ENCODE measurements at places on chromosomes 5 and 9.
A peak's percentile ranks its signal among the peaks of the same experiment; 100 is the strongest.

- DNase-seq, result no peak
Measured at GRCh38 chr5:115433918-115434317, 110.7 kb downstream of the FEM1C start.

- no peak for DNase-seq
Measured at GRCh38 chr5:43572357-43572756, 15.5 kb upstream of the PAIP1 start.

DNA sequence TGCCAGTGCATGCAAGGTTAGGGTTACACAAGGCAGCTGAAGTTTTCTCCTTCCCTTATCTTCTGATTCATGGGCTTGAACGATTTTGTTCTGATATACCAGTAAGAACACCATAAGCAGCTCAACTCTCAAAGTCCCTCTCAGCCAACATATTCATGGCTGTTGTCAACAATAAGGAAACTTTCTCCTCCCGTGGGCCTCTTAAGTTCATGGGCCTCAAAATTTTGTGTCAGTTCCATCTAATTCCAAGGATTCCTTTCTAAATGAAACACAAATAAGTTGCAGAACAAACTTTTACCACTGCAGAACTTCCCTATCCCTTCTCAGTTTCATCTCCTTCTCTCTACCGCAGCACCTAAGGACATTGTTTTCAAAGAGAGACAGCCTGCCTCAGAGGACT, 23.6 kb upstream of the CAST start:
- no peak for DNase-seq

DNA sequence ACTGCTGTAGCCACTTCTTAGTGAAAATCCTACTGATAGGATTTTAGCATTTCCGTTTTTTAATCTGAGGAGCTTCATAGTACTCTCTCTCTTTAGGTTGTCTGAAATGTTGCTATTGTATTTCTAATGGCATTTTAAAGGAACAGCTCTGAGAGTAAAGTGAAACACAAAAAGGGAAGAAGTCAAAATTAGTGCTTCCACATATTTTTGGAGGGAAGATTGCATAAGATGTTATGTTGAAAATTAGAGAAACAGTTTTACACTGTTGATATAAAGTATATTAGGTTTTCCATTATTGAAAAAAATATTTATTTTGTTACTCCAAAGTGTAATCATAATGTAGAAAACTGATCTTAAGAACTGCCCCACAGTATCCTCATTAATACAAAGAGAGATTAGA, 525.1 kb downstream of the TAF11L14 start:
- DNase-seq, result no peak

DNA sequence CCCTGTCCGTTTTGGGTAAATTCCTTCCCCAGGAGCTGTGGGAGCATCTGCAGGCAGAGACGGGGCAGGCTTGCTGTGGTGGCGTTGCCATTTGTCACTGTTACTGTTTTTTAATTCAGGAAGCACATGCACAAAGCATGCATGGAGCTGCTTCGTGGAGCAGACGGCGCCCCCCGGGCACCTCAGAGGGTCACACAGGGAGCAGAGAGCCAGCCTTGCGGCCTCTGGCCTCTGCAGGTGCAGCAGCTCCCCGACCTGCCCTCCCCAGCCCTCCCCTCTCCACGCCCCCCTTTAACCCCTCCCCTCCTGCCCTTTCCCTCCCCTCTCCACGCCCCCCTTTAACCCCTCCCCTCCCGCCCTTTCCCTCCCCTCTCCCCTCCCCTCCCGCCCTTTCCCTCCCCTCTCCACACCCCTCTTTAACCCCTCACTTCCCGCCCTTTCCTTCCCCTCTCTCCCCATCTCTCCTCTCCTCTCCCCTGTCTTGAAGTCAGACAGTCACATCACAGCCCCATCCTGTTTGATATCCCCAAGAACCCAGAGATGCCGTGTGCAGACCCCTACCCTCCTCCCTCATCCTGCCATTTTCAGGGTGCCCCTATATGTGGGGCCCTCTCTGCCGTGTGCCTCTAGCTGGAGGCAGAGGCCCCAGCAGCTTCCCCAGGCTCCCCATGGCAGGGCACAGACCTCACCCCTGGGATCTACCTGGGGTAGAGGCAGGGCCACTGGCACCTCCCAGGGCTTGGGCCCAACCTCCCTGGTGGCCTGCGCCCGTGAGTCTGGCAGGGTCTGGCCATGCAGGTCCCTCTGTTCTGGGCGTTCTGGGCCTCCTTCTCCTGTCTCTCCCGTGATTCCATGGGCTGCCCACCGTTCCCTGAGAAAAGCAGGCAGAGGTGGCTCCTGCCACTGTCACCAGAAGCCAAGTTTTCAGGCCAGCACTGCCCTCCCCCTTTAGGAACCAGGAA, 29.6 kb upstream of the UBAC1 start:
- DNase-seq, result peak; percentile 41

GRCh38 chr5:6446626-6447309, 1.9 kb upstream of the UBE2QL1 start:
- no peak for DNase-seq

GRCh38 chr5:158747816-158748432, 351.8 kb downstream of the EBF1 start:
- DNase-seq, result no peak

DNA sequence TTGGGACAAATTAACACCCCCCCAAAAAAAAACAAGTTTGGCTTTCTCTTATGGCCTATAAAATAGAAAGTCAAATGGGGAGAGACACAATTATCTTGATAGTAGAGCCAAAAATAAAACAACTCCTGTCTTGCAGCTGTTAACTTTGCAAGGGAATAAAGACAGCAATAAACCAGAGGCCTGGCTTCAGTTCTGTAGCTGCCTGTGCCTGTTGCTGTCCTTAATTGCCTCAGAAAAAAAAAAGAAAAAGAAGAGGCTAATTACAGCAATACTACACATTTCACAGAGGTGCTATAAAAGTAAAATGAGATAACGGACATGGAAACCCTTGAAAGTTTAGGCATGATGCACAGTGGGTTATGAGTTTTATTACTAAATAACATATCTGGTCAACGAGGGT, 170.7 kb upstream of the IRX1 start:
- DNase-seq, result no peak

DNA sequence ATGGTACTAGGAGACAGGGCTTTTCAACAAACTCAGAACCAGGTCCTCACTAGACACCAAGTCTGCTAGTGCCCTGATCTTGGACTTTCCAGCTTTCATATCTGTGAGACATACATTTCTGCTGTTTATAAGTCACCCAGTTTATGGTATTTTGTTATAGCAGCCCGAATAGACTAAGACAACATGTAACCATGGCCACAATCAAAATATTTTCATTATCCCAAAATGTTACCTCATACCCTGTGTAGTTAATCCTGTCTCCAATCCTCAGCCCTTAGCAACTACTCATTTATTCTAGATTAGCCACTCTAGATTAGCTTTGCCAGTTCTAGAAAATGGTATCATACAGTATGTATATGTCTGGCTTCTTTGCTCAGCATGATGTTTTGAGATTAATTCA, 6.3 kb upstream of the ATG10 start:
- no peak for DNase-seq

- no peak for DNase-seq
Measured at GRCh38 chr5:10896016-10896415, 135.0 kb upstream of the DAP start.

GRCh38 chr5:73274881-73275663, 102.1 kb downstream of the TMEM174 start:
- no peak for DNase-seq

- no peak for DNase-seq
Measured at GRCh38 chr9:18834740-18835361, 198.2 kb downstream of the SAXO1 start.

DNA sequence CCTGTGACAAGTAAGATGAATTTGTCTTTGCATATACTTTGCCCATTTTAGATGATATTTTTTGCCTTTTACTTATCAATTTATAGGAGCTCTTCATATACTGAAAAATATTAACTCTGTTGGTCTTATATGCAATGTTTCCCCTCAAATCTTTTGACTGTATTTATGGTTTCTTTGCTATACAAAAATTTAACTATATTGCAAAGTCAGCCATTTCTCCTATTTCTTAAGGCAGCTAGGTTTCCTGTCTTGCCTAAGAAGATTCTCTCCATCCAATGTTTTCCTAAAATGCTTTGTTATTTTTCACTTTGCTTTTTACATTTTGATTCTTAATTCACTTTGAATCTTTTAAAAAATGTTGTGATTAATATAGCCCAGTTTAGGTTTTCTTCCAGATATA, 273.1 kb downstream of the NSG2 start:
- no peak for DNase-seq

GRCh38 chr9:121609822-121610637, 41.4 kb upstream of the DAB2IP start:
- DNase-seq, result no peak

DNA sequence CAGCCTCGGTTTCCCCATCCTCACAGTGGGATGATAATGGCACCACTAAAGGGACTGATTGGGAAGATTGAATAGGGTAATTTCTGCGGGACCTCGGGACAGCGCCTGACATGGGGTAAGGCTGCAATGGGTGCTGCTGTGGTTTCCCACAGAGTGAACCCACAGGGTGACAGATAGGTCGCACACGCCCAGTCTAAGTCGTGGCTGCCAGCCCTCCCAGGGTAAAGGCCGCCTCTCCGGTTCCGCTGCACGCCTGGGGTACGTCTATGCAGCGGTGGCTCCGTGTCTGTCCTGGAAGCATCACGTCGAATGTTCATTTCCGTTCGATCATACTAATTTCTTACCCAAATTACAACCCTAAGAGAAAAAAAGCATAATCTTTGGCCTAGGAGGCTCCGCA, 631 bp downstream of the CFAP77 start:
- peak; percentile 23 for DNase-seq

DNA sequence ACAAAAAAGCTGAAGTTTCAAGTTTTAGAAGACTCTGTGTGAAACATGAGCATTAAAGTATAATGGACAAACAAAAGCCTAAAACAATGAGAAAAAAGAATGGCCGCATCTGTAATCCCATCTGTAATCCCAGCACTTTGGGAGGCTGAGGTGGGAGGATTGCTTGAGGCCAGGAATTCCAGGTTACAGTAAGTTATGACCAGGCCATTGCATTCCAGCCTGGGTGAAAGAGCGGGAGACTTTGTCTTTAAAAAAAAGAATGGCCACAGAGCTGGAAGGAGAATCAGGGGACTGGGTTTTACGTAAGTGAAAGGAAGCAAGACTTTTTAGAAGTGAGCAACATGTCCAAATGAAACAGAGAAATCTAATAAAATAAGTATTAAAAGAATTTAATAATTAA, 2.6 kb upstream of the ATG10 start:
- no peak for DNase-seq

- no peak for DNase-seq
Measured at GRCh38 chr5:7837403-7837802, 13.5 kb downstream of the CFAP90 start.

DNA sequence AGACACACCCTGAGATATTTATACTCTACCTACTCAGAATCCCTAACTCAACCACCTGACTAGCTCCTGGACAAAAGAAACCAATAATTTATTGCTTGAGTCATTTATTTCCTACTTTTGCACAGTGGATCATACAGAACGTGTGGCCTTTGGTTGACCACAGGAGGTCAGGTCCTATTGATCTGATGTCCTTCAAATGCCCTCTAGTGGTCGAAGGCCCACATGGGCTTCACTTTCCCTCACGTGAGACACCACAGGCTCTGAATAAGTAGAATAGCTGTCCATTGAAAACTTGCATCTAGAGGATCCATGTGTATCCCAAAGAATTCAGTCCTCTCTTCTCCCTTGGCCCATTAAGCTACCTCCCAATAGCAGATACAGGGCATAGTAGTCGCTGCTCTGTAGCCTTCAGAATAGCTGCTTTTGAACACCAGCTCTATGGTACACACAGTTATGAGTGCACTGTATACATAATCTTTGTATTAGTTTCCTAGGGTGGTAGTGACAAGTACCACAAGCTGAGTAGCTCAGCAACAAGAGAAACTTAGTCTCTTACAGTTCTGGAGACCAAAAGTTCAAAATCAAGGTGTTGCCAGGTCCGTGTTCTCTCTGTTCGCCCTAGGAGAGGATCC, 177.6 kb upstream of the SMARCA2 start:
- no peak for DNase-seq

DNA sequence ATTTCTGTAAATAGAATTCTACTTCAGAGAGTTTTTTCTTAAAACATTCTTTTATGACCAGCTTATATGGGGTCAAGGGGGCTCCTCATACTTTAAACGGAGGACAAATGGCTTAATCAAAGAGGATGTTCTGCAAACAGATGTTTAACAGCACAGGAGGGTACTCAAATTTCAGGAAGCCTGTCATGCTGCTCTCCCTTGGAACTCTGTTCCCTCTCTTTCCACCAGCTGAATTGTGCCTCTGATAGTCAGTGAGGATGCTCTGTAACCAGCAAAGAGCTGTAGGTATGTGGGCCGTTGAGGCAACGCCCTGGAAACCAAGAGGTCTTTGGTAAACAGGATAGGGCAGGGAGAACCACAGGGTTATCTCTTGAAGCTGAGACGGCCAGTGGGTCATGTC, 161.1 kb downstream of the C5orf15 start:
- DNase-seq, result no peak

GRCh38 chr5:33487236-33487635, 46.5 kb downstream of the TARS1 start:
- no peak for DNase-seq

DNA sequence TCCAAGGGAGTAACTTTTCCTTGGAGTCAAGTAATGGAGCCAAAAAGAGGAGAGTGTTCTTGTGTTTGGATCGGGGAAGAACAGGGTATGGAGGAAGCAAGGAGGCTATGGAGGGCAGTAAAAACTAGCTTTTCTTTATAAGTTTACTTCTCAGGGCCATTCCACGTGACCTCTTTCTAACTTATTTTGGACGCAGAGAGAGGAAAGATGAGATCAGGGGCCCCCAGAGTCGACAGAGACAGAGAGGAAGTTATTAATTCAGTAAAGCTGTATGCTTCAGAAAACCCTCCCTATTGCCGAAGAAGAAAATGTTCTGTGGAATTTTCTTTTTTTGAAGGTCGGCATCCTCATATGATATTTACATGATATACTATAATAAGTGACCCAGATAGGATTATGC, 233.8 kb upstream of the MPDZ start:
- DNase-seq, result no peak

DNA sequence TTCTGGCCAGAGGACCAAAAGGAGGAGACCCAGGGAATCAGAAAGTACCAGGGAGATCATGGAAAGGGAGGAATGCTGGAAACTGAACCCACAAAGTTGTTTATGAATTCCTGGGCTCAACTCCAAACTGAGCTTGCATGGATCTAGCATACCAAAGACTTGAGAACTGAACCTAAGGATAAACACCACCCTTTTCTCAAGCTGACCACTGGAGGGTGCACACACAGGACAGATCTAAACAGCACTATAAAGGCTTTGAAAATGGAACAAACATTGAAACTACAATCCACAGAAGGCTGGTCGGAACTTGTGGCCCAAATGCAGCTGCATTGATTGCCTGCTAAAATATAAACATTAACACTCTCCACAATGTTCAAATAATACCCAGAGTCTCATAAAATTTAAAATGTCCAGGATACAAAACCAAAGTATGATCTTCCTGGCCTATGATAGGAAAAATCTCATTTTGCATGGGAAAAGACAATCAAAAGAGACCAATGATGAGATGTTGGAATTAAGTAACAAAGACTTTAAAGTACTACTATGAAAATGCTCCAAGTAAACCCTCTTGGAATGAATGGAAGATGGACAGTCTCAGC, 15.6 kb upstream of the IRF1 start:
- no peak for DNase-seq

GRCh38 chr9:6479959-6480358, 67.0 kb downstream of the UHRF2 start:
- DNase-seq, result no peak

- DNase-seq, result no peak
Measured at GRCh38 chr5:44708602-44709001, 100.1 kb upstream of the MRPS30 start.

GRCh38 chr5:31329715-31330114, 136.2 kb downstream of the CDH6 start:
- DNase-seq, result no peak

Data from activated CD8-positive, alpha-beta memory T cell treated with anti-CD3 and anti-CD28 coated beads, Interleukin-2, amount 50 U/mL, for 4 hours (primary cell).